ENCODE measurements at places on chromosomes 6 and 20. TPM values are rescaled to one million over a fixed set of nuclear protein-coding genes. Genes with fewer than 3 reads are reported as not detected.

HLA-DMA gene
- total RNA-seq, result 20.0 TPM

ADGB gene
- not detected for total RNA-seq

SMIM29 gene
- 19.7 TPM for total RNA-seq

TMEM244 gene
- not detected for total RNA-seq

TSPO2 gene
- not detected for total RNA-seq

PHACTR3 gene
- total RNA-seq, result 6.8 TPM

LAMA2 gene
- 138 TPM for total RNA-seq

- peak; percentile 77 for DNase-seq
Observed at GRCh38 chr6:111534231-111534751, 51.3 kb upstream of the REV3L start.

DNA sequence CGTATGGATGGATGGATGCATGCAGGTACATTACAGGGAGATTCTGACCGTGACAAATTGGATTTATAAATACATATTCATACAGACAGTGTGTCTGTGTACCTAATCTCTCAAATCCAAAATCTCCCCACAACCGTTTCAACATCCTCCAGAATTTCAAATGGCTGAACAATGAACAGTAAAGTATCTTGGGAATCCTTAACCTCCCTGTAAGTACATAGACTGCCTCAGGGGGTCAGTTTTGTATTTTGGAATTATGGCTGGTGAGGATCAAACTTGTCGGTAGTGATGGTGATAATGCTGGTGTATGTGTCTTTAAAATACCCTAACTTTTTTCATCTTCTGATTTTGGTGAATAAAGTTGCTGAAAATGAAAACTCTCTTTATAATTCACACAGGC is 246.2 kb downstream of the FOXC1 start:
- DNase-seq, result no peak

- DNase-seq, result no peak
Observed at GRCh38 chr6:30055513-30055912, 5.6 kb upstream of the POLR1H start.

DNA sequence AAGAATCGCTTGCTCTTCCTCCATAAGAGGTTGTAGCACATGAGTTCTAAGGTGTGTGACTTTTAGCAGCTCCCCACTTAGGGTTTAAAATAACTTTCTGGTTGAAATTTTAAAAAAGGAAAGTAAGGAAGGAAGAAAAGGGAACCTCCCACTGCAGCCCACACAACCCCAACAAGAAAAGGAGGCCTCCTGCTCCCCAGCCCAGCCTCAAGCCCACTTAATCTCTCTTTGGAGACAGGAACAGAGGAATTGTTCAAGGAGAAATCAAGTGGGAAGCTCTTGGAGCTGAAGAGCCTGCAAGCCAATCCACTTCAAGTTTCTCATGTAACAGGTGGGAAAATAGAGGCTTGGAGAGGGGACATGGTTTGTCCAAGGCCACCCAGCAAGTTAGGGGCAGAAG is 39.1 kb upstream of the PREX1 start:
- no peak for DNase-seq

- DNase-seq, result no peak
Observed at GRCh38 chr6:157211603-157212455, 111.5 kb downstream of the TMEM242 start.

GRCh38 chr6:132430110-132430509 is 28.8 kb upstream of the MOXD1 start:
- DNase-seq, result no peak

DNA sequence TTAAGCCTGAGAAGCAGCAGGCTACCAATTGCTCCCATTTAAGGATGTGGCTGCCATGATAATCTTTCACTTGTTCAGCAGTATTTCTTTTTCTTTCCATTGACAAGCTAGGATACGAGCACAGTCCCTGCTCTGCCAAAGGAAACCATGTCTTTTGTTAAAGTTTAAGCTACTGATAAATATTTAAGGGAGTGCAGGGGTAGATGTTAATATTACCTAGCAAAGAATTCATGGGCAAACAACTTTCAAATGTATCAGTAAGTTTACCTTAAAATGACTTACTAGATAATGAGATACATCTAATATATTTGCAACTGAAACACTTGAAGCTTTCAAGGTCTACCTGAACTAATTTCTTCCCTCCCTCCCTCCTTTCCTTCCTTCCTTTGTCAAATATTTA is 77.3 kb downstream of the OPN5 start:
- DNase-seq, result no peak

DNA sequence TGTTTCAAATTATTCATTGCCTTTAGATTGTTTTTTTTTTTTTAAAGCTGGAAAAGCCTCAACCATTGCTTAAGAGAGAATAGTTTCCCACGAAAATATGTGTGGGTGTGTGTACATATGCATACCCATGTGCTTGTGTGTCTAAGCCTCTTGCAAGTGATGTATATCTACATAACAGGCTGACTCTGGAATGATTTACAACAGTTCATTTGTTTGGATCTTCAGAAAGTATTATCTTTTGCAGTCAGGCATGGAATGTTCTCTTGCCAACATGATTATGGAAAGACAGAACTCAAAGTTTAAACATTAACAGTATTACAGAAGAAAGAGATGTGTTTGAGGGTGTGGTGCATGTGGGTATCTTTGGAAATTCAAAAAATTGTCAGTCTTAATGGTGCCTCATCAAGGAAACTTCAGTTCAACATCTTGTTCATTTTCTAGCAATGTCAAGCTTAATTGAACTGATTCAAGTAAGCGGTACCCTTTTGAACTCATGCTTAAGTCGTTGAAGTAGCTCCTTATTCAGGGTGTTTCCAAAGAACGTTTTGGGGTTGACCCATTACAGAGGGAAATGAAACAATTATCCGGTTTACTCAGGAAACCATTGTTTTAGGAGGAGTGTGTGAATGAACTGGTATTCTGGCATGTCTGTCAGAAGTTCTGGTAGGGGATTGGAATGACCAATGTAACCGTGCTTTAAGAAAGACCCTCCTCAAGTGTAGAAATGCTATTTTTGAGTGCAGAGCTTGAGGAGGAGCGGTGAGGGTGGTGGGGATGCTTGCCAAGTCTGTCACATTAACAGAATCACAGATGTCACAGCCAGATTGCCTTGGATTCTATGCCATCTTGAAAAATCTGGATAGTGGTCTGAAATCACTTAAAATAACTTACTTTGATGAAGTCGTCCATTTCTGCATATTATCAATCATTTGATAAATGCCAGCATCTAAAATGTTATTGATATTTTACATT is 60.3 kb downstream of the ADGRG6 start:
- DNase-seq, result no peak

DNA sequence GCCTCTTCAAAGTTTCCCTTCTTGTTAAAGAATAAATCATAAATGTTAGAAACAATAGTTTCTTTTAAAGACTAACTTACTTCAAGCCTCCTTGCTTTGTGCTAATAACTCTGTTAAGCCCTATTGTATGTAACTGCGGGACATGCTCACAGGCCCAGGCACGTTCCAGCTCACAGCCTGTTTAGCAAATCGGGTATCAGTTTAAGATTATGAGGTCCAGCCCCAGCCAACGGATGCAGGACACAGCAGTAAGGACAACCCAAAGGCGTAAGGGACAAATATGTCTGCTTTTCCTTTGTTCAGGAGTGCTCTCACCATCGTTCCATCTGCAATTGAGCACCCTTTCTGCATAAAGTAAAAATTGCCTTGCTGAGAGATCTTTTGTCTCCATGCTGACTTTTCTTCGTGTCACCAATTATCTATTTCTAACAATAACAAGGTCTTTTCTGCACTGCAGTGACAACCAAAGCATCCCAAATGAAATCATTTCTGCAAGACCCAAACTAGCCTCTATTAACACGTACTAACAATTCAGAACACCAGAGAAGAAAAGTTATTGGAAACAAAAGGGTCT is 1.4 kb downstream of the C6orf52 start:
- no peak for DNase-seq

- DNase-seq, result no peak
Observed at GRCh38 chr6:135311446-135312200, 130.5 kb downstream of the MYB start.

- DNase-seq, result no peak
Observed at GRCh38 chr6:55643861-55644260, 64.9 kb upstream of the HMGCLL1 start.

- no peak for DNase-seq
Observed at GRCh38 chr6:57242505-57242904, 20.4 kb upstream of the RAB23 start.

- no peak for DNase-seq
Observed at GRCh38 chr6:25050356-25050755, 114.6 kb upstream of the RIPOR2 start.
